ENCODE measurements at places on chromosomes 7 and 10.
A peak's percentile ranks its signal among the peaks of the same experiment; 100 is the strongest.

GRCh38 chr7:725223-726005, 1.1 kb upstream of the DNAAF5 start:
- DNase-seq: no peak
- H3K4me3 ChIP-seq: peak overlapping the region; percentile 81
- no peaks in the 10 kb centered on the region for H3K27me3 ChIP-seq
- H3K4me1 ChIP-seq: peaks cover 6% of the 10 kb centered on the region
- H3K36me3 ChIP-seq: no peaks in the 10 kb centered on the region

DNA sequence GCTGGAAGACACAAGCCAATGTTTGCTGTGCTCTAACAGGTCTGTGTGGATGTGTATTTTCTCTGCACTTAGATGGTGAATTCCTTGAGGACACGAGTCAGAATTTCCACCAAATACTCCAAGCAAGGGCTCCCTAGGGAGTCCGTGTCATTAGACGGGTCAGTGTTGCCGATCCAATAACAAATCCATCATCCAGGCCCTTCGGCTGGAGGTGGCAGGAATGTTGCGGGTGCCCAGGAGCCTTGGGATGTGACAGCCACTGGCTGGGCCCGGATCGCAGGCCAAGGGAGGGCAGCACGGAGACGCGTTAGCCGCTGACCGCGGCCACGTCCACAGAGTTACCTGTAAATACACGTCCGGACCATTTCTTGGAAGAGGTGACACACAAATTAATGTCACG, 186.8 kb downstream of the WDR37 start:
- no peak for DNase-seq
- H3K27ac ChIP-seq: no peak overlapping the region
- no peaks in the 10 kb centered on the region for H3K36me3 ChIP-seq
- H3K4me3 ChIP-seq: no peak overlapping the region
- H3K27me3 ChIP-seq: peaks cover 34% of the 10 kb centered on the region

- no peaks in the 10 kb centered on the region for H3K27me3 ChIP-seq
- peaks cover 4% of the 10 kb centered on the region for H3K36me3 ChIP-seq
- H3K4me1 ChIP-seq: peaks cover 8% of the 10 kb centered on the region
These were observed 34.6 kb downstream of the BAZ1B start for GRCh38 chr7:73487486-73487885.

DNA sequence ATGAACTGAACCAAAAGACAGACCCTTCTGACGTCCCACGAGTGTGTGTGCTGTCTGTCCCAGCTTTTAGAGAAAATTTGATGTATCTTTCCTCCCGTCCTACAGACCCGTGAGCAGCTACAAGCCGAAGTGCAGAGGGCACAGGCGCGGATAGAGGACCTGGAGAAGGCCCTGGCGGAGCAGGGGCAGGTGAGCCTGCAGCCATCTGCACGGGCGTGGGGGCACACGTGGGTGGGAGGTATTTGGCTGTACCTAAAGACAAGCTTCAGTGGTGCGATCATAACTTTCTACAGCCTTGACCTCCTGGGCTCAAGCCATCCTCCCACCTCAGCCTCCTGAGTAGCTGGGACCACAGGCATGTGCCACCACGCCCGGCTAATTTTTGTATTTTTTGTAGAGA, 41.7 kb upstream of the DPYSL4 start:
- H3K27ac ChIP-seq: no peak overlapping the region
- no peaks in the 10 kb centered on the region for H3K4me1 ChIP-seq

DNA sequence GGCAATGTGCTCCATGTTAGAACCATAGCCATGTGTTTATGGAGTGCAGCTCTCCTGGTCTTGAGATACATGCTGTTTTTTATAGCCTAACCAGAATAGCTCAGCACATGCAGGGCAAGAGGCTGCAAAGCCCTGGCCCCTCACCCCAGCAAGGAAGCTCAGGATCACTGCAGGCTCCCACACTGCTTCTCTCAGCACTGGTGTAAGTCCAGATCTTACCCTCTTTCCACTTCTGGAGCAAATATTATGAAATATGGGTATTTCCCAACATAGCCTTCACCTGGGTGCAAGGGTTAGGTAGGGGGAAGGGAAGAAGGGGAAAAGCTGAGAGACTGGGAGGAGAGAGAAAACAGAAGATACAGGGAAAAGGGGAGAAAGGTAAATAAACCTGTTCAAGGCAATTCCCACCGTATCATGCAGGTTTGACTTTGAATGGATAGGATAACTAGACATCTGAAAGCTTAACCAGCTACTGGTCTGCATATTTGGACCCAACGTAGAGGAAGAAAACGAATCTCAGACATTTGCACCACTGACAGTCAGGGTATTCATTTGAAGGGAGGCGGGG, 19.7 kb downstream of the SKIDA1 start:
- no peak overlapping the region for H3K27ac ChIP-seq
- H3K27me3 ChIP-seq: no peaks in the 10 kb centered on the region
- H3K4me3 ChIP-seq: no peak overlapping the region

DNA sequence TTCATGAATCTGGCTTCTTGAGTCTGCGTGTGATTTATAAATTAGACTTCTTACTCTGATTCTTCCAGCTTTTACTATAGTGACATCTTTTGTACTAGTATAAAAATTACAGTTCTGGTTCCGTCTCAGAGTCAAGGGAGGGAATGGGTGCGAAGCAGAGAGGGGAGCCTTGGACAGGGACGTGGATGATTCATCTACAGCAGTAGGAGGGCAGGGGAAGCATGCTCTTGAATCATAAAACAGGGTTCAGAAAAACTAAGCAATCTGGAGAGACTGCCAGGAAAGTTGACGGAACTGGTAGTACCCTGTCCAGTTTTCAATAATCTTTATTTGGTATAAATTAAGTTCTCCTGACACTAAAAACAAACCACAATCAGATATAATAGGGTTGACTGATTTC, 58.1 kb downstream of the ITGA8 start:
- H3K27me3 ChIP-seq: no peaks in the 10 kb centered on the region
- no peak overlapping the region for H3K4me3 ChIP-seq
- H3K27ac ChIP-seq: no peak overlapping the region
- H3K4me1 ChIP-seq: no peaks in the 10 kb centered on the region

DNA sequence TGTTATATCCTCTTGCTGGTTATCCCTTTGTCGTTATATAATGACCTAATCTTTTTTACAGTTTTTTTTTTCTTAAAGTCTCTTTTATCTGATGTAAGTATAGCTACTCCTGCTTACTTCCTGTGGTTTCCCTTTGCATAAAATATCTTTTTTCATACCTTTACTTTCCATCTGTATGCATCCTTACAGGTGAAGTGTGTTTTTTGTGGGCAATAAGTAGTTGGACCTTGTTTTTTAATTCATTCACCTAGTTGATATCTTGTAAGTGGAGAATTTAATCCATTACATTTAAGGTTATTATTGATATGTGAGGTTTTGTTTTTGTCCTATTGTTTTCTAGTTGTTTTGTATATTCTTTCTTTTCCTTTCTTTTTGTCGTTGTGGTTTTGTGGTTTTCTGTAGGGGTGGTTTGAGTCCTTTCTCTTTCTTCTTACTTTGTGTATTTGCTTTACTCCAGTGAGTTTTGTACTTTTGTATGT, 168.6 kb downstream of the MLLT10 start:
- H3K27me3 ChIP-seq: no peaks in the 10 kb centered on the region
- no peaks in the 10 kb centered on the region for H3K36me3 ChIP-seq
- H3K27ac ChIP-seq: no peak overlapping the region
- H3K4me1 ChIP-seq: no peaks in the 10 kb centered on the region

GRCh38 chr10:6543431-6544005, 36.6 kb downstream of the PRKCQ start:
- H3K27me3 ChIP-seq: no peaks in the 10 kb centered on the region
- no peak for DNase-seq
- no peak overlapping the region for H3K4me3 ChIP-seq
- no peaks in the 10 kb centered on the region for H3K36me3 ChIP-seq
- no peak overlapping the region for H3K27ac ChIP-seq

DNA sequence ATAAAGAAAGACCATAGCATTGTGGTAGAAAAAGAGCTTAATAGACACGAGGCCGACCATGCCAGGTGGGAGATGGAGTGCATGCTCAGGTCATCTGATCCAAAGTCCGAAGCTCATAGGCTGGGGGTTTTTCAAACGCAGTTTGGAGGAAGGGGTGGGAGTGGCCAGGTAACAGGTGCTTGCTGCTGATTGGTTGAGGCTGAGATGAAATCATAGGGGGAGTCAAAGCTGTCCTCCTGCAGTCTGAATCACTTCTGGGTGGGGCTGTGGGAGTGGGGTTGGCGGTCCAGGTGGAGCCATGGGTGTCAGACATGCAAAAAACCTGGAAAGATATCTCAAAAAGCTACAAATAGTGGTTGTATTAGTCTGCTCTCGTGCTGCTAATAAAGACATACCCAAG, 2.8 kb upstream of the ERCC6 start:
- no peak overlapping the region for H3K27ac ChIP-seq
- H3K27me3 ChIP-seq: no peaks in the 10 kb centered on the region
- no peaks in the 10 kb centered on the region for H3K36me3 ChIP-seq
- DNase-seq: no peak
- H3K4me1 ChIP-seq: peaks cover 8% of the 10 kb centered on the region

- peaks cover 25% of the 10 kb centered on the region for H3K4me1 ChIP-seq
- H3K27me3 ChIP-seq: no peaks in the 10 kb centered on the region
- DNase-seq: no peak
These were observed 89.2 kb upstream of the BTBD16 start for GRCh38 chr10:122181876-122182275.

DNA sequence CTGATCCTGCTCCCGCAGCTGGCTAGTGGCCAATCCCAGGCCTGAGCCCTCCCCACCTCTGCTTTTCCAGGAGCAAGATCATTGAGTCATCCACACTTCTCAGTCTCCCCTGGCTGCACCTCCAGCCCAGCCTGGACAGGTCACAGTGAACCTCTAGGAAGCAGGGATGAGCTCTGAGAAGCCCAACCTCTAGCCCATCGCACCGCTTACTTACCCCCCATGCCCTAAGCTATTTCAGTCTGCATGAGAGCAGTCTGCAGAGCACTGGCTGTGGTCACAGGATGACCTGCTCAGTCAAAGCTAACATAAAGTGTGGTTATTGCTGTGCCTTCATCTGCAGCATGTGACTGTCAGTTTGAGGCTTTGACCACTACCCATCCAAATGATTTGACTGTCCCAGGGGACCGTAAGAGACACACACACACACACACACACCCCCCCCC, 129.2 kb downstream of the SORBS1 start:
- no peak for DNase-seq
- no peak overlapping the region for H3K4me3 ChIP-seq
- peaks cover 4% of the 10 kb centered on the region for H3K36me3 ChIP-seq

DNA sequence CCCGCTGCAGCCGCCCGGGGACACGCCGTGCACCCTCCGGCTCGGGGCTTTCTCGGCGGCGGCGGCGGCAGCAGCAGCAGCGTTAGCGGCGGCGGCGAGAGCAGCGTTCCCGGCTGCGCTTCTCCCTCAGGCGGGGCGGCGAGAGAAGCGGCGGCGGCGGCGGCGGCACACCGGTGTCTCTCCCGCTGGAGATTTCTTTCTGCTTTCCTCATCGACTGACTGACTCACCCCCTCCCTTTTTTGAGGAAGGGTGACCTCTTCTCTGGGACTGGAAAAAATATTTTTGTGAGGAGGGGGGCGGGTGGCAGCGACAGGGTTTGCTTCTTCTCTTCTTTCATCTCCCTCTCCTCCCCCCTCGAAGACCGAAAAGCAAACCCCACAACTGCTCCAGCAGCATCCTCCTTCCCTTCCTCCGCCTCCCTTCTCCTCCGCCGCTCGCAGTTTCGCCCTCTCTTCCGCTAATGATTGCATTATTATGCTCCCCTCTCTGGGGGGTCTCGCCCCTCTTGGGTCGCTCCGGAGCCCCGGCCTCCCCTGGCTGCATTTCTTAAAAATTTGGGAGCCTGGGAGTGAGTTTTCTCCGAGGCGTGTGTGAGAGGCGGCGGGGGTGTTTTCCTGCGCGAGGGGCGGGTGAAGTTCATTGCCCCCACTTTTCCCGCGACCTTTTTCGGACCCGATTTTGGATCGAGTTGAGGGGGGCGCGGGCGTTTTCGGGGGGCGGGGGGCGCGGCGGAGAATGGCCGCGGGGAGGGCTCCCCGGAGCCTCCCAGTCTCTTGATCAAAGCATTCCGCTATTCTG, 411 bp downstream of the AUTS2 start:
- no peaks in the 10 kb centered on the region for H3K27me3 ChIP-seq
- H3K36me3 ChIP-seq: no peaks in the 10 kb centered on the region
- DNase-seq: peak; percentile 26

- H3K4me1 ChIP-seq: peaks cover 24% of the 10 kb centered on the region
- H3K4me3 ChIP-seq: no peak overlapping the region
- peak overlapping the region; percentile 98 for H3K27ac ChIP-seq
- H3K27me3 ChIP-seq: no peaks in the 10 kb centered on the region
These were observed 12.3 kb downstream of the PDK4 start for GRCh38 chr7:95583834-95584621.

- peaks cover 64% of the 10 kb centered on the region for H3K4me1 ChIP-seq
- H3K27me3 ChIP-seq: no peaks in the 10 kb centered on the region
- H3K4me3 ChIP-seq: no peak overlapping the region
- no peak for DNase-seq
- no peaks in the 10 kb centered on the region for H3K36me3 ChIP-seq
These were observed 16.7 kb upstream of the C10orf71 start for GRCh38 chr10:49282306-49282705.

DNA sequence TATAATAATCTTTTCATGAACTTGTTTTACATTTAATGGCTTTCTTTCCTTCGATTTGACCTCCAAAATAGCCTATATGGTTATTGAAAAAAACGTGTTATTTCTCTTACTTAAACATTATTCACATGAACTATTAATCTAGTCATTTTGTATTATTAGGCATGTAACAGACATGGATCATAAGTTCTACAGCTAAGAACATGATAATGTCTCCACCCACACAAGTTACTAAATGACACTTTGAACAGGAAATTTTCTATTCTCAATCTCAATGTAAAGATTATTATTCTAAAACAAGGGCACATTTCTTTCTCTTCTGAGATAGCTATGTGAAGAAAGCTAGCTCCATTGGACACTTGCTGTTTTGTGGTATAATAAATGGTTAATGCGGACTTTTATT, 10.0 kb downstream of the LAMB4 start:
- H3K4me3 ChIP-seq: no peak overlapping the region
- H3K36me3 ChIP-seq: no peaks in the 10 kb centered on the region
- H3K27me3 ChIP-seq: no peaks in the 10 kb centered on the region
- H3K27ac ChIP-seq: no peak overlapping the region
- no peaks in the 10 kb centered on the region for H3K4me1 ChIP-seq

DNA sequence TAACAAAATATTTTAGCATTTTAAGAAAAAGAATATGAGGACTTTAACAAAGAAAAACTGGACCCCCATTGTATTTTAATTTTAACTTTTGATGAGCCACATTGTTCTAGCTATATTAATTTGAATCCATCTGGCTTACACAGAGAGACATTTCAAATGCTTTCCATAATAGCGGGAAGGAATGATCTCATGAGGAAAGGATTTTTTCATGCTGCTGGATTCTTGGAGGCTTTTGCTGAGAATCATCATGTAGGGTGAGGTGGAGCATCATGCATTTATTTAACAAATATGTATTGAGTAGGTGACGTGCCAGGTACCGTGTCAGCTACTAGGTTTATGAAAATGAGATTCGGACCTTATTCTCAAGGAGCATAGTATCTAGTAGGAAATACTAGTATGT, 1006.3 kb downstream of the SORCS1 start:
- H3K27ac ChIP-seq: no peak overlapping the region
- H3K4me3 ChIP-seq: no peak overlapping the region
- H3K27me3 ChIP-seq: no peaks in the 10 kb centered on the region
- H3K4me1 ChIP-seq: no peaks in the 10 kb centered on the region
- no peaks in the 10 kb centered on the region for H3K36me3 ChIP-seq

Measured in psoas muscle (tissue), 8 donors.